ENCODE measurements at places on chromosomes 5 and 9.

DNA sequence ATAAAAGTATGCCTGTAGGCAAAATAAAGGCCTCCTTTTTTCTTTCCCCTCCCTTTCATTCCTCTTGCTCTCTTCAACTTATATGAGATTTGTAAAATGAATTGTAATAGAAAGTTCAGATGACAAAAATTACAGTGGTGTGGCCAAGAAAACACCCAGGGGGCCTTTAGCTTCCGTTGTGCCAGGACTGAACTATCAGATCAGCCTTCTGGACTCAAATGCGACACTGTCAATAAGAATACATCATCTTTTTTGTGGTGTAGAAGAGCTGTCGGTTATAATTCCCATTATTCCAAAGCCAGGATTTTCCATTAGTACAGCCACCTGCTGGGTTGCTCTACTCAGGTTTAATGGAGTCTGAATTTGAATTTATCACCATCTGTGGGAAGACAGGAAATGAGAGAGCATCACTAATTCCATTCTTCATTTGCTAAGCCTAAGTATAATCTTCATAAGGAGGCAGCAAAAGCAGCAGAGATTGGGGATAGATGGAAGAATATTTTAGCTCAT, 443.4 kb downstream of the ANXA1 start:
- no peak for DNase-seq

DNA sequence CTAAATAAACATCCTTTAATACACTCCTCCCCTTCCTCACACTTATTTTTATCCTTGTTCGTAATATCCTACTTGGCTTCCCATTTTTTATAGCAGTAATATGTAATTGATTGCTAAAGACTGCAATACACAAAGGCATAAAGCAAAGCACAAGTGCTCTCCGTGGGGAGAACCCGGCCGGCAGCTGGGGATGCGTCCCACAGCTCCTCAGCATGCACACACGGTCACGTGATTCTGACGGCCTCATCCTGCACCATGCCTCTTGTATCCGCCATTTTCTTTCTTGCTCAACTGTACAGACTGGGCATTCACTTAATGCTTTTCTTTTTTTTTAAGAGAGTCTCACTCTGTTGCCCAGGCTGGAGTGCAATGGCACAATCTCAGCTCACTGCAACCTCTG, 2.8 kb downstream of the BRD3OS start:
- no peak for DNase-seq

GRCh38 chr5:31270396-31270795, 76.9 kb downstream of the CDH6 start:
- DNase-seq, result peak; percentile 32

DNA sequence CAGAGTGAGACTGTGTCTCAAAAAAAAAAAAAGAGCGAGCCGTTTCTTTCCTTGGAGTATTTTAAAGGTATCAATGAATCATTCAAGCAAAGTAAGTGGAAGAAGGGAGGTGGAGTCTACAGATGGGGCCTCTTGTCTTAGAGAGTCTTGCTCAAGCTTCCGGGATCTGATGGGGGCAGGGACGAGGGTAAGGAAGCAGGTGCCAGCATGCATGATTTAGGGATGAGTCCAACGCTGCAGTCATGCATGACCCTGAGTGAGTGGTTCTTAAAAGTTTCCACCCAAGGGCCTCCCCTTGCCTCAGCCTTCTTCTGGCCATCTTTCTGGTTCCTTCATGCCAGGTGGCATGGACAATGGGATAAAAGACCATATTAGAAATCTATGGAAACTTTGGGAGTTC, 79.6 kb downstream of the MYO10 start:
- DNase-seq, result no peak

- no peak for DNase-seq
Observed at GRCh38 chr5:60010853-60011252, 117.3 kb upstream of the PDE4D start.

DNA sequence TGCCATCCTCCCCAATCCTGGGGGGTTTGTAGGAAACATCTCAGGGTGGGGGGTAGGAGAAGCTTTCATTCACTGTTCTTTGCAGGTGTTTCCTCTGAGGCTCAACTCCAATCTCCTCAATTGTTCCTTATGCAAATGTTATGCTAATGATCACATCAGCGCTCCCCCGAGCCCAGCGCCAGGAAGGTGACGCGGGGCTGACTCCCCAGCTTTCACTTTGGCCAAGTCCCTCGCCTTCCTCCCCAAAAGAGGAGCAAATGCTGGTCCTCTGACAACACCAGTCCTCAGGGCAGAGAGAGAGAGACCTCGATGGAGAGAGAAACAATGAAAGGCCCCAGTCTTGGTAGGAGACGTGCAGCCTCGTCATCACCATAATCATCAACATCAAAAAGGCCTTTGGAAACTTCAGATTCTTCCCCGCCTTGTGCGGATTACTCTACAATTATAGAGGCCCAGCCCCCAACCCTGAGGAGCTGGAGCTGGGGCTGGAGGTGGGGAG, 39.1 kb downstream of the PCDH1 start:
- no peak for DNase-seq

DNA sequence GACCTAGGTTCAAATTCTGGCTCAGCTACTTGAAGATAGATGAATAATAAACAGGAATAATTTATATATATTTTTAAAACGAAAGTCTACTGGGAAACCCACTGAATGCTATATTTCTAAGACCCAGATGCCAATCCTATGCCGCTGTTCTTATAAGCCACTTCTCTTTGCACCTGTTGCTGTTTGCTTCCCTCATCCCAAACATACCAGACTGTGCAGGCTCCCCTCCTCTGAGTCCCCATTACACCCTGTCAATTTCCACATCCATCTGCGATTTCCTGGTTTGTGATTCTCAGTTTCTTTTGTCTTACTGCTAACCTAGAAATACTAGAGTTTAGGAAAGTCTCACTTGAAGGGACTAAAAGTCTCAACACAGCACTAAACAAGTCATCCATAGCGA, 92.8 kb upstream of the CAST start:
- DNase-seq, result no peak

DNA sequence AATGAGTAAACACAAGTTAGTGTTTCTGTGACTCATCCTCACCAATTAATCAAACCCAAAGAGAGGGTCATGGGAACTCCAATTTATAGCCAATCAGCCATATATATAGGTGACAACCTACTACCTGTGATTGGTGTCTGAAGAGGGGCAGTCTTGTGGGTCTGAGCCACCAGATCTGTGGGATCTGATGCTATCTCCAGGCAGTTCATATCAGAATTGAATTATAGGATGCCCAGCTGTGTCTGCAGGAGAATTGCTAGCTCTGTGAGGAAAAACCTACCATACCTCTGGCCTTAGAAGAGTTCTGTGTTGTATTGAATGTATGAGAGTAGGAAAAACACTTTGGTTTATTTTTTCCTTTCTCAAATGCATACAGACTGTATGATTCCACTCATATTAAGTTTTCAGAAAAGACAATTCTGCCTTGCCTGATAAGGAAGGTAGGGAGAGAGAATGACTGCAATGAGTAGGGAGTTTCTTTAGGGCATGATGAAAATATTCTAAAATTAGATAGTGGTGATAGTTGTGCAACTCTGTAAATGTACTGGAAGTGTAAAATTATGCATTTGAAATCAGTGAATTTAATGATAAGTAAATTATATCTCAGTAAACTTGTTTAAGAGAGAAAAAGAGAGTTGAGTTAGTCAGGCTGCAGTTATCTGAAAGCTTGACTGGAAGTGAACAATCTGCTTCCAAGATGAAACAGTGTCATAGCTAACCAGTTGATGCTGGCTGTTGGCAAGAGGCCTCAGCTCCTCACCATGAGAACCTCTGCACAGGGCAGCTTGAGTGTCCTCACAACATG, 274.9 kb downstream of the AUH start:
- no peak for DNase-seq

DNA sequence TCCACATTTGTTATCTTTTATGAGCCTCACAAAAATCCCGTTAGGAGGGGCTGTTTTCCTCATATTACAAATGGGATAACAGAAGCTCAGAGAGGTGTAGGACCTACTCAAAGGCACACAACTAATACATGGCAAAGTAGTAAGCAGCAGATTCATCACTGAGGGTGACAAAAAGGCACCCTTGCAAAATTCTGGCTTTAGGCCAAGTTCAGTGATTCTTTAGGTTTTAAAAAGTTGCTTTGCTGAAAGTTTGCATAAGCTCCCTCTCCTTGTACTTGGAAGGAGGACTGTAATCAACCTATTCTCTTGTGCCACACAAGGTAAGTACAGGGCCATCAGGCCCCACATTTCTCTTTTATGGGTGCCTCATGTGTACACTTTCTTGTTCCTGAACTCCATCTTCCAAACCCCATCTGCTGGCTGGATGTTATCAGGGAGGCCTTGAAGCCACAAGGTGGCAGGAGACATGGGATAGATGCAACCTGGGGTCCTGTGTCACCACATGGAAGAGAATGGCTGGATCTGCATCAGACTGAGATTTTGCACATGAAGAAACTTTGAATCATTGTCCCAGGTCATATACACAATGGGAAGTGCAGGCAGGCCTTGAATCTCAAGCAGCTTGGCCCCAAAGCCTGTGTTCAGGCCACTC, 311.6 kb downstream of the MSX2 start:
- DNase-seq, result no peak

GRCh38 chr5:14469551-14470377, 111.8 kb upstream of the OTULINL start:
- DNase-seq, result no peak

DNA sequence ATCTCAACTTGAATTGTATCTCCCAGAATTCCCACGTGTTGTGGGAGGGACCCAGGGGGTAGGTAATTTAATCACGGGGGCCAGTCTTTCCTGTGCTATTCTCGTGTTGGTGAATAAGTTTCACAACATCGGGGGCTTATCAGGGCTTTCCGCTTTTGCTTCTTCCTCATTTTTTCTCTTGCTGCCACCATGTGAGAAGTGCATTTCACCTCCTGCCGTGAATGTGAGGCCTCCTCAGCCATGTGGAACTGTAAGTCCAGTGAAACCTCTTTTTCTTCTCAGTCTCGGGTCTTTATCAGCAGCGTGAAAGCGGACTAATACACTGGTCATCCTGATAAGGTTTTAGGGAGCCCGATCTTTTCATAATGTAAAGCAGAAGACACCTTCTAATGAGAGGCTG, 687.0 kb upstream of the FTMT start:
- no peak for DNase-seq

DNA sequence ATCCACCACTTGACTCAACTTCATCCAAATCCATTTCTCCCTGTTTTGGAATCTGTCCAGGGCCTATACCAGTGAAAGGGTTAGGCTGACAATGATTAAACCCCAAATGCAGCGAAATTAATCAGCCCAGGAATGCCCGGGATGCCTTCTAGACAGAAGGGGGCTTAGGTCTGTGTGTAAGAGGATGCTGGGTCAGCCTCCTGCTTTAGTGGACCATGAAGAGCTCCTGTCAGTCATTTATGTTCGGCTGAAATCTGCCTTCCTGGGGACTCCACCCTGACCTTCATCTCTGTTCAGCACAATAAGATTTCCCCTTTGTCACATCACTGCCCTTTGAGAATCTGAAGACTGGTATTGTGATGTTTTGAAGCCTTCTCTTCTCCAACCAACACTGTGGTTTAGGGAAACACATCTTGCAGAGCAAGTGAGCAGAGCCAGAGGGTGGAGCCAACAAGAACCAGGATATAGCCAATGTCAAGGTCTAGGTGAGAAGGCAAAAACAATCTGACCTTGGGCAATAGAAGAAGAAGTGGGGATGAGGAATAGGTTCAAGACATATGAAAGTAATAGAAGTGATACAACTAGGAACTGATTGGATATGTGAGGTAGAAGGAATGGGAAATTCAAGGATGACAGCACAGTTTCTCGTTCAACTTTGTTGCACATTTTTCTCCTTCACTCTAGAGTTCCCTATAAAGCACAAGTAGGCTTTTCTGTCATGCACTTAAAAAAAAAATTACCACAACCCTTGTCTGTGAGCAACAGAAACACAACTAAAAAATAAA, 234.4 kb downstream of the ARHGAP26 start:
- no peak for DNase-seq

DNA sequence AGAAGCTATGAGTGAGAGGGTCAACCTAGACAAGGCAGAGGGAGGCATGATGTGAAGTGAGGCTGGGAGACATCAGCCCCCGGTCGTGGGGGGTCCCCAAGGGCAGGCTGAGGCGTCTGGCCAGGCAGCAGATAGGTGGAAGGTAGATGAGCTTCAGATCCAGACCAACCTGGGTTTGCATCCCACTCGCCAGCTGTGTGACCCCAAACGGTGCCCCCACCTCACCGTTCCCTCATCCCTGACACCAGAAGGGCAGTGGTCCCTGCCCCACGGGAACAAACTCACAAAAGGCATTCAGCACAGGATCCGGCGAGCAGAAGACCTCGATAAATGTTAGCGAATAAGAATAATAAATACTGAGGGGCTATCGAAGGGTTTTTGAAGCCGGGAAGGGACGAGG, 27.5 kb upstream of the LMX1B start:
- no peak for DNase-seq
